8988T (cell line): ENCODE measurements at places on chromosomes 2 and 18.
A peak's percentile ranks its signal among the peaks of the same experiment; 100 is the strongest.

- no peak for DNase-seq
Measured at GRCh38 chr18:78107363-78107762, 857.7 kb downstream of the GALR1 start.

DNA sequence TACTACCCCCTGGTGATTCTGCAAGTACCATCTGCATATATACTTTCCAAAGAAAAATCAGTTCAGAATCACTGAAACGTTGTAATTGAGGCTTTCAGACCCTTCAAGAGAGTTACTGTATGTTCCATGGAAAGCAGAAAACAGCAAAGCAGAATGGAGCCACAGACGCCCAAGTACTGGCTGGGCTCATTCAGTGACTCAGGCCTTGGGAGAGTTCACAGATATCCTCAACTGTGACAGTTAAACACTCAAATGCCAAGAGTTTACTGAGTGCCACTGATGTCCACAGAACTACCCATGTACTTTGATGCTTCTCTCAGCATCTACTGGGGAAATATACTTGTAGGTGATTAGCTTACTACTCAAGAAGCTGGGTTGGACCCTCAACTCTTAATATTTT, 303.4 kb downstream of the TCF4 start:
- no peak for DNase-seq

DNA sequence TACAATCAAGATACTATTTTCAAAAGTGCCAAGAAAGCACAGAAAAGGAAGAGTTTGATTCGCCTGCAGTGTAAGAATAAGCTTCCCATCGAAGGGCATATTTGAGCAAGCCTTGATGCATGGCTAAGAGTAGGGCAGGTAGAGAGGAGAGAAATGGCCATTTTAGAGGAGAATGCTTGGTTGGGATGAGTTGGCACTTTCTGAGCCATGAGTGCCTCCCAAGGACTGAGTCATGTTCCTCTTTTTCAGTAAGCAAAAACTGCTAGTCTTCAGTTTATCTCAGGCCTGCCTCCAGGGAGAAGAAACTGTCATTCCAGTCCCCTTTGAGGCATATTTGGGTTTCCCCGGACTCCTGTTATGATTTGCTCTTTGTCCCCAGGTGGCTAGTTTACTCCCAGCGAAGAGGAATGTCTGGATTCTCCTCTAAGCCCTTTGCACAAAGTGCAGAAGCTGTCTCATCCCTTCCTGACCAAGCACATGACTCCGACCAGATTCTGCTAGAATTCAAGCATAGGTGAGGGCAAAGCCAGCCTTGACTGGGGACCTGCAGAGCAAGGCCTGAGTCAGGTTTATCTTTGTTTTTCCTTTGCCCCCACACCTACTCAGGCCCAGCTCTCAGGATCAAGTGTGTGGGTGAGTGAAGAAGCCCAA, 115.2 kb downstream of the TTC32 start:
- no peak for DNase-seq

GRCh38 chr2:48719480-48720177, 35.9 kb downstream of the LHCGR start:
- DNase-seq: no peak

GRCh38 chr18:13161276-13161899, 57.2 kb upstream of the LDLRAD4 start:
- DNase-seq: no peak

GRCh38 chr2:209741953-209742352, 29.7 kb upstream of the UNC80 start:
- DNase-seq: no peak

- DNase-seq: no peak
Measured at GRCh38 chr2:113041871-113042270, 10.8 kb downstream of the IL36B start.

- DNase-seq: no peak
Measured at GRCh38 chr2:173432049-173432754, 77.5 kb downstream of the CDCA7 start.

- DNase-seq: no peak
Measured at GRCh38 chr2:170928036-170928823, 823 bp upstream of the GORASP2 start.

GRCh38 chr2:148876595-148877402, 1.8 kb downstream of the KIF5C start:
- DNase-seq: no peak

- DNase-seq: no peak
Measured at GRCh38 chr2:217477583-217477982, 525.2 kb downstream of the TNS1 start.

DNA sequence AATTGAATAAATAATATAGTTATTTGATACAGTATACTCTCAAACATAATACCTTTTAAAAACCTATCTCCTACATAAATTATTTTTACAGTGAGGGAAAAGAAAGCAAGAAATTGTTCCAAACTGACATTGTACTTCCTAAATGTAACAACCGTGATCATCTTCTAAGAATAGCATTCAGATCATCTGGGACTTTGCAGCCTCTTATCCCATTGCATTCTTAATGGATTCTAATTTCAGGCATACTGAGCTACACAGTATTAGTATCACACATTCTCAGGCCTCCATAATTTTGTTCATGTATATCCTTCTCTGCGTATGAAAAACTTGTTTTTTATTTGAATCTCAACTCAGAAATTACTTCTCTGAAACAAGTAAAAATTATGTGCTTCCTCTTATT, 1134.7 kb upstream of the CDH2 start:
- DNase-seq: no peak

- no peak for DNase-seq
Measured at GRCh38 chr18:62328586-62329525, 3.7 kb downstream of the TNFRSF11A start.

DNA sequence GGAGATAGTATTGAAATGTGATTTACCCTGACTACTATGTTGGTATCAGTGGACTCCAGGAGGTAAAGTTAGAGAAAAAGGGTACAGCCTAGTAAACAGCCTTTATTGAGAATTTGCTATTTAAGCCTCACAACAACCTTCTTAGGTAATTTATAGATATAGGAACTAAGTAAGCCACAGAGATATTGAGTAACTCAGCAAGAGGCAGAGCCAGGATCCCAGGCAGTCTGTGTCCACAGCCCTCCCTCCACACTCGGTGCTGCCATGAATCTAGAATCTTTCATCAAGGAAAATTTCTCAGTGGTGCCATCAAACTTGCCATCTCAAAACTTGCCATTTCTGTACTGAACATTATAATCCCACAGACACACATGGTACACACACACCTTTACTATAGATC, 170.9 kb downstream of the CAPN13 start:
- DNase-seq: no peak

DNA sequence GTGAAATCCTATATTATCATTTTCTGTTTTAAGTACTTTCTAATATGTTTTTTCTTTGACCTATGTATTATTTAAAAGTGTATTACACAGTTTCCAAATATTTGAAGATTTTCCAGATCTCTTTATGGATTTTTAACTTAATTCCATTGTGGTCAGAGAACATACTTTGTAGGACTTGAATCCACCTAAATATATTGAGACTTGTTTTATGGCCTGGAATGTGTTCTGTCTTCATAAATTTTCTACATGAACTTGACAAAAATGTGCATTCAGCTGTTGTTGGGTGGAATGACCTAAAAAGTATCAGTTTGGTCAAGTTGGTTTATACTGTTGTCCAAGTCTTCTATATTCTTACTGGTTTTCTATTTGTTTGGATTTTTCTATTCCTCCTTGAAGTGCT, 33.8 kb upstream of the TMEM247 start:
- DNase-seq: no peak

DNA sequence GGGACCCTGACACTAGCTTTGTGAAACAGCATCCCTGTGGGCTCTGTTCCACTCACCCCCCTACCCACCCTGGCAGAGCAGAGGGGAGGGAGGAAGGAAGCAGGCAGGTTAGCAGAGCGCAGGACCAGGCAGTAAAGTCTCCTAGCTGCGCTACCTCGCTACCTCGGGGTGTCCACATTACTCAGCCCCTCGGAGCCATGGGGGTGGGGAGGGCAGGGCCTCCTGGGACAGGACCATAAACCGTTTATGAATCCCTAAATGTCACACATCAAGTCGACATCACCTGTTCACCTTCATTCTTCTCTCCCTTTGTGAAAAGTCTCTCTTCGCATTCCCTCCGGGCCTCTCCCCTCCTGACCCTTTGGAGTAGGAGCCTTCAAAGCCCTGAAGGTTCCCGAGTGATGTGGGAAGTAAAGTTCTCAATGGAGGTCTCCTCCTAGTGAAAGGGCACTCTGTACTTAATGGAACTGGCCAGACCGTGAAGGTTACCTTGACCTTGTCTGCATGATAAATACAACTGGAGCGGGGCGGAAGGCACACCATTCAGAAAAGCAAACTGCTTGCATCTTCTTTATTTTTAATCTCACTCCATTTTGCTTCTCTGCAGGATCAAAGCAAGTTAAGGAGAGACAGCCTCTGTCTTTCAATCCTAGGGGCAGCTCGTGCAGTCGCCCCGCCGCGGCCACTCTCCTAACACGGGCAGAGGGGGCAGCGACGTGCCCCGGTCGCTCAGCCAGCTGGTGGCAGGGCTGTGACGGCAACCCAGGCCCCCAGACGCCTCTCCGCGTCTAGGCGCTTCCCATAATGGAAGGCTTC, 23.7 kb upstream of the SMAD7 start:
- DNase-seq: no peak

DNA sequence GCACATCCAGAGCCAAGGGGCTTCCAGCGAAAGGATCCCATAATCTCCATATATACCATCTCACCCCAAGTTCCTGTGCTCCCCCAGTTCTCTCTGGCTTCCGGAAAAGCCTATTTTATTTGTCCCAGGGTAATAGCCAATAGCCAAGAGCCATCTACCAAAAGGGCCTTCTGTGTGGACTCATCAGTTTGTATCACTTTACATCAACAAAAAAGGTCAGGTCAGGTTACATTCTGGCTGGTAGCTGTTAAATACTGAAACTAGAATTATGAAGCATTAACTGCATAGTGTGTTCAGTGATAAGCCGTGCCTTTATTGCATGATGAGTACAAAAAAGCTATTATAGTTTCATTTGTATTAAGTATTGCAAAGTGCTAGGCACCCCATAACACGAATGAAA, 223.7 kb downstream of the IRS1 start:
- DNase-seq: no peak

GRCh38 chr2:137828624-137829023, 135.6 kb upstream of the HNMT start:
- DNase-seq: no peak

DNA sequence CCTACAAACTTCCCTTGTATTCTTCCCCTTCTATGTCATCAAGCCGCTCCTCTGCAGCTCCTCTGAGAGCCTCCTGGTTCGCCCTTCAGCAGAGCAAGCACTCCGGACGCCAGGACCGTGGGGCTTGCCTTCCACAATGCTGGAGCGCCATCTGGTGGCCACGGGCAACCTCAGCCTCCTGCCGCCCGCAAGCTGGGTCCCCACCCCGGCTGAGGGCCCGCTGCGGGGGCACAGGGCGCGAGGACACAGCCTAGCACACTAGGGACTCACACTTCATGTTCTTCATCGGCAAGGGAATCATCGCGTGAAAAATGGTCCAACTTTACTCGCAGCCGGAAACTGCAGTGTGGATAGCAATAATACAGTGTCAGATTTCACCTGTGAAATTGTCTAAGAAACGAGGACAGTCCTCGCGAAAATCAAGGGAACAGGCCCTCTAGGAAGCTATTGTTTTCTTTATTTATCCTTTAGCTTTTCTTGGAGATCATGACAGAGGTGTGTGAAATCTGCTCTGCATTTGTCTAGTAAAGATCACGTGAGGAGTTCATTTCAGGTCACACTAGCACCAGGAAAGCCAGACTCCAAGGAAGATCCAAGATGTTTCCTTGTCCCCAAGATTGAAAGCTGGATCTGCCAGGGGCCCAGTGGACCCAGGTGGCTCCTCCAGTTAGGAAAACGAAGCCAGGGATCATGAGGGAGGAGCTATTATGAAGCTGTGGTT, 5.8 kb downstream of the PRLH start:
- peak; percentile 99 for DNase-seq

DNA sequence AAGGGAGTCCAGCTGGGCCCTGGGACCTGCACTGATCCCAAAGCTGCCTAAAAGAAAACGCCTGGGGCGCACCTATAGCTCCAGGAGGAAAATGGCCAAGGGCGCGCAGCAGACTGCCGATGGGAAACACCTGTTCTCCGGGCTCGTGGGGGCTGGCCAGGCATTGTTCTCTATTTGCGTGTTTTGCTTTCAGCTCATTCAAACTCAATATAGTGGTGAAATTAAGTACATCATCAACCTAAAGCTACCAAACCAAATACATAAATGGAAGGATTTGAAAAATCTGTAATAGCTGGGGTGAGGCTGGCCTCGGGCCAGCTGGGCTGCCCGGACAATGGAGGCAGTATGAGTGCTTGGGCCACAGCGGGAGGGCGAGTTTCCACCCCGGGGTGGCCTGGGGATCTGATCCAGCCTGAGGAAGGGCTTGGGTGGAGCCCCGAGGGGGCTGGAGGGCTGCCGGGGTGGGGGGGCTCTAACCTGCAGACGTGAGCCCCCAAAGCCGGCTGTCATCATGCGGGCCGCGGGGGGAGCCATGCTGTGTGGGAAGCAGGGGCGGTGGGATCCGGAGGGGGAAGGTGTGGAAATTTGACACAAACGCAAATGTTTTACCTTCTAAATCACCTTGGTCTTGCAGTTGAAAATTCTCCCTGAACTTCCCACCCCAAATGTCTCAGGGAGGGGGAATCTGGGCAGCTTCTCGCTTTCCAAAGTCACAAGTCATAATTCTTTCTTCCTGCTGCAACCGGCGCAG, 77.6 kb downstream of the ASB1 start:
- no peak for DNase-seq
